Vagina (tissue), 2 donors: ENCODE measurements at places on chromosomes 6 and 20.
A peak's percentile ranks its signal among the peaks of the same experiment; 100 is the strongest.

- DNase-seq = no peak
These were observed 72.2 kb downstream of the SCAF8 start for GRCh38 chr6:154805288-154805911.

DNA sequence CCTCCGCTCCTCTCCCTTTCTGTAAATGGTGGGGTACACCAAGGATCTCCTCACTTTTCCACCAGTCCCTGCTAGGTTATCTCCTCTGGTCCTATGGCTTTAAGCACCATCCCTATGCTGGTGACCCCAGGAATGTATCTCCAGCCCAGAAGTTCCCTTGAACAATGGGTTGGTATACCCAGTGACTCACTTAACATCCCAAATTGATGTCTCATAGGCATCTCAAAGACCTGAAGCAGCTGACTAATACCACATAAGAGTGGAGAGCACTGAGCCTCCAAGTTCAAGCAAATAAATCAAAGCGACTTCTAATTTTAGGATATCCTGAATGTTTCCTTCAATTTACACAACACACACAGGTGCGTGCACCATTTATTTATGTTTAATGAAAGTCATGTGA lies 48.3 kb downstream of the ADGRF1 start:
- no peak for DNase-seq

DNA sequence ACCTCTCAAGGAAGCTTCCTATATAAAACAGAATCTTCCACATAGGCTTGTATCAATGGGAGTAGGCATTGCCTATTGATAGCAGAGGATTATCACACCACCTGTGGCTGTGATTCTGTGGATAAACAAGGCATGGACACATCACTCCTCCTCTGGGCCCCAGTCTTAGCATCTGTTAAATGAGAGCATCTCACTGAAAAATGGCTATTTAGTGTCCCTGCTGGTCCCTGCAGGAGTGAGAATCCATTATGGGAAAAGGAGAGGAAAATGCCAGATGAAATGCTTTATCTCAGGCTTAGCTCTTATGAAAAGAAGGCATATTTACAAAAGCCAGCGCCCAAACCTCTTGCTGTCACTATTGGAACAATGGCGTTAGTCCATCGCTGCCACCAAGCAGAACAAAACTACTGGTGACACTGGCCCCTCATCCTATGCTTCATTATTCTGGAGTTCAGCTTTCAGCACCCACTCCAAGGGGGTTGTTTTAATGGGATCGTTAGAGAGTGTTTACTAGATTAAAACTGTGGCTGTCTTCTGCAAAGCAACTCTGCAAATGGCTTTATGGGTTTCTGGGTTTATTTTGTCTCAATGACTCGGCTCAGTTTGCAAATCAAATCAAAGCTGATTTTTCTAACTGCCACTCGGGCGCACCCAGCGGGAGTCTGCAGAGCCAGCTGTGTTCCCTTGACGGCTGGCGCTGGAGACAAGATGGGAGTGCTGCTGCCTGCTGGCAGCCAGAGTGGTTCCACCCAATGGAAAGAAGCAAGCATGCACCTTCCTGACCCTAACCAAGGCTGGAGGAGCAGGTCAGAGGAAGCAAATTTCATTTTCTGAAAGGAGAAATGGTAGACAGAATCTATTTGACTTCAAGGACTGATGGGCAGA lies 658.8 kb upstream of the CHD6 start:
- DNase-seq = no peak

GRCh38 chr6:41636833-41637193 lies 1.5 kb upstream of the MDFI start:
- DNase-seq = no peak

DNA sequence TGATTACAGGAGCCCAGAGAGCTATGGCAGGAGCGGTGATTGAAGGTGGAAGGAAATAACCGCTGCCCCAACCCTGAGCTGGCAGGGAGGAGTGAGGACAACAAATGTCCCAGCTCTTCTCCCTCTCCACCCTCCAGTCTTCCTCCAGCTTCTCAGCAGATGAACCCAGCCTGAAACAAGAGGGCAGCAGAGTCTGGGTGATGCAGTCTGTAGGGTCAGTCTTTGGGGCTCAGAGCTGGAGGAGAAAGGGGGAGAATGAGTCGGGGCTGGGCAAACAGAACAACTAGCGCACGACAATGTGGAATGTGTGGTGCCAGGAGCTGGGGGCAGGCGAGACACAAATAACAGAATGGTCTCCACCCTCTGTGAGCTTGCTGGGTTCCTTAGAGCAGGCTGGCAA lies 4.5 kb upstream of the GUCA1A start:
- DNase-seq = peak; percentile 67

- no peak for DNase-seq
These were observed 67.7 kb upstream of the PTPN1 start for GRCh38 chr20:50442512-50442911.

DNA sequence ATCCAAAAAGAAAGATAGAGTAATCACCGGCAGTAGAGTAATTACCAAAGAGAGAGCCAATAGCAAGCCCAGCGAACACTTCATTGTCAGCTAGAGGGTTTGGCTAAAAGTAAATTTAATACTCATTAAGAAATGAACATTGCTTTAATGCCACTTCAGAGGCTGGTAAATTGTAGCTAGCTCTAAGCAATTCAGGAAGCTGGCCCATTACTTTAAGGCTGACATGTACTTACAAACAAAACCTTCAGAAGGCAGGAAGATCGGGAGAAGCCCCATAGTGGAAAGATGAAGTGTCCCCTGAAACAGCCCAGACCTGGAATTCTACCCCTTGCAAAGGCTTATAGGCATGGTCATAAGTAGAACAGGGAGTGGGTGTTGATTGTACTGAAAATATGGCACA lies 396.6 kb upstream of the ID4 start:
- no peak for DNase-seq

- no peak for DNase-seq
These were observed 72.1 kb downstream of the AFDN start for GRCh38 chr6:167898673-167899311.

DNA sequence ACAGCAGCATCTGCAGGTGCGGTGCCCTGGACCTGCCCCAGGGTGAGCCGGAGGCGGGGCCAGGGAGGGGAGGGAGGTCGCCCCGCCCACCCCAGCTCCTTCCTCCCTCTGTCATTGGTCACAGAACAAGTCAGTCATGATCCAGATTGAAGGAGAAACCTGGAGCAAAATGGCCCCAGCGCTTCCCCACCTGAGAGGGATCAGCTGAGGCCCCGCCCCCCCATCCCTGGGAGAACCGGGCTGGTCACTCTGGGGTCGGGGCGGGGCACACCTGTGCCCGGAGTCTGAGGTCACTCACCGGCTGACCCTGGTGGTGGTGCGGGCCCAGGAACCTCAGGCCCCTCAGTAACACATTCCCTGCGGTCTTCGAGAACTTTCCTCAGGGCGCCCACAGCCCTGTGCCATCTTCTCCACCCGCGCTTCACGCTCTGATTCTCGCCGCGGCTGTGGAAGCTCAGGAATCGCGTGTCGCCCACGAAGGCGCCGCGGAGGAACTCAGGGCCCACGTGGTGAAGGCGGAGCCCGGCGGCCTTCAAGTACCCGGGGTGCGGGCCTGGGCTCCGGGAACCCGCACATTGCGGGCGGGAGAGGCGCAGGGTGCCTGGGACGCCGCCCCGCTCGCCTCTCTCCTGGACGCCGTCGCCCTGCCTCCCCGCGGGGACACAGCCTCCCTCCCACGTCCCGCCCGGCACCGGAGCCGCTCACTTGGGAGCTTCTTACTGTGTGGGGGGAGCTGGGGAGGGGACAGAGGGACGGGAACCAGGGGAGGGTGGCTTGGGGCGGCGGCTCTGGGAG lies 36.4 kb upstream of the HLA-C start:
- DNase-seq = no peak

- DNase-seq = no peak
These were observed 1.8 kb upstream of the ABT1 start for GRCh38 chr6:26594730-26595632.

DNA sequence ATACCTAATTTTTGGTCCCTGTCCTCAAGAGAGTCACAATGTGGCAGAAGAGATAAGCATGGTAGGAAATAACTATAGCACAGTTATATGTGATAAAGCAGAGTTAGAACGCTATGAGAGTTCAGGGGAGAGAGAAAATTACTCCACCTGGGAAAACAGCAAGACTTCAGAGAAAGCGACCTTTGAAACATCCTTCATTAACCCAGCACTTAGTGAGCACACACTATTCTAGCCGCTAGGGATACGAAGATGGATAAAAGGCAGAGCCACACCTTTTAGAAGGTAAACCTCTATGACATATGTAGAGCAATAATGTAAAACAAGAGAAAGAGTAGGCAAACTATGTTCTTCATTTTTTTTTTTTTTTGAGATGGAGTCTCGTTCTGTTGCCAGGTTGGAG lies 264.3 kb downstream of the PTPRK start:
- DNase-seq = no peak

GRCh38 chr6:126145351-126145750 lies 159.0 kb downstream of the TRMT11 start:
- DNase-seq = no peak

- DNase-seq = peak; percentile 54
These were observed 37.1 kb downstream of the GINS1 start for GRCh38 chr20:25444556-25444955.

- DNase-seq = no peak
These were observed 996.5 kb downstream of the GRIK2 start for GRCh38 chr6:102389994-102390393.

DNA sequence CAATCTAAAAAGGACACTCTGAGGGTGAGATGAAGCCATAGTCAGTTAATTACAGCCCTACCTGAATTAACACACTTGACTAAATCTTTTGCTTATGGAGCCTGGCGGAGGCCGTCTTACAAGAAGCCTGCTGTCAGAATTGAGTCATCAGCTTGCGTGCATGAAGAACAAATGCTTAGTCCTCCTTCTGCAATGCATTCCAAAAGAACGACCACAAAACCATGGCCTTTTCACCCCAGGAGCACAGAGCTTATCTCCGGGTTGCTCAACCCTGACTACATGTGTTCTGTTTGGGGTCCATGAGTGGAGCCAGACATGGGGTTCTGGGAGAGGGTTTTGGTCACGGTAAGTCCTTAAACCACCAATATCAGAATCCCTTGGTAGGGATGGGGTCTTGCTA lies 318.1 kb downstream of the CLIC5 start:
- no peak for DNase-seq

- DNase-seq = no peak
These were observed 63.4 kb downstream of the SERAC1 start for GRCh38 chr6:158104696-158105095.

DNA sequence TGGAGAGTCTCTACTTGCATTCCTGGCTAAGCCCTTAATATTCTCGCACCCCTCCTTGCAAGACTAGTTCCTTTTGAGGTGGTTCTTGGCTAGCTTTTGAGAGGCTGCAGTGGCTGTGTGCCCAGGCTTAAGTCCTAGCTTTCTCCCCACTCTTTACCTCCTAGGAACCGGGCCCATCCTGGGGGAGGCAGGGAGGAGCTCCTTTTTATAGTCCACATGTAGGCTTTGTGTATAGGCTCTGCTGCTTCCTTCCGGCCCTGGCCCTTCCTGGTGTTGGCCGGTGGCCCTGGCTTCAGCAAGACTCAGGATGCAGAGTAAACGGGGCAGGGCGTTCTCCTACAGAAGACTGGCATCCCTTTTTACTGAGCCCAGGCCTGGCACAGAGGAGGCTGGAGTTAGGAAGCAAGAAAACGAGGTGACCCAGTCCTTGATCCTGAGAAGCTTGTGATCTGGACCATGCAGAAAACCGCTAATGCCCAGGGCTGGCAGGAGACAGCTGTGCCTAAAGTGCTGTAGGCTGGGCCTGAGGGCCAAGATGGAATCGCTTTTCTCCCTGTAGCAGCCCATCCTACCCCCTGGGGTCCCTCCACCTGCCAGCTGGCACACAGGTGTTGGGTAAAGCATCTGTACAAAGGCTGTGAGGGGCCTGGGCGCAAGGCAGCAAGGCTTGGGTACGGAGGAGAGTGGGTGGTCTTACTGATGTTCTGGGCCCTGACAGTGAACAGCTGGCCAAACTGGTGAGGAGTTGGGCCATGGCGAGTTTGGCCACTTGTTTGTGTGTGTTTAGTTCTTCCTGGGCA lies 8.7 kb downstream of the PLCG1 start:
- DNase-seq = no peak

GRCh38 chr6:20658053-20658452 lies 123.8 kb downstream of the CDKAL1 start:
- no peak for DNase-seq

- no peak for DNase-seq
These were observed 98.9 kb downstream of the FYN start for GRCh38 chr6:111774346-111774703.

DNA sequence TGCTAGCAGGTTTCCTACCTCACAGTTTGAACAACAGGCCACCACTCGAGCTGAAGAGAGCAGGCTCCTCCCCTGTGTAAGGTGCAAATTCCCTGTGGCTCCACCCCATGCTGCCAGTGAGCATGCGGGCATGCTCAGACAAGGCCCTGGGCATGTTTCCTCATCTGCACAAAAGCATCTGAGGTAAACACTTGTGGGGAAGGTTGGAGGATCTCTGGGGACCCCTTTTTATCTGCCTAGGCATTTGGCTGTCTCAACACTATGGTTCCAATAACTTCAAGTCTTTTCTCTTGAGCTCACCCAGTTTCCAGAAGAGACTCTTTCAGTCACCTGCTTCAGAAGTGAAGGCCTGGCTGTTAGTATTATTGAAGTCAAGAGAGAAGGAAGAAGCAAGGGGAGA lies 9.4 kb downstream of the C6orf58 start:
- no peak for DNase-seq

DNA sequence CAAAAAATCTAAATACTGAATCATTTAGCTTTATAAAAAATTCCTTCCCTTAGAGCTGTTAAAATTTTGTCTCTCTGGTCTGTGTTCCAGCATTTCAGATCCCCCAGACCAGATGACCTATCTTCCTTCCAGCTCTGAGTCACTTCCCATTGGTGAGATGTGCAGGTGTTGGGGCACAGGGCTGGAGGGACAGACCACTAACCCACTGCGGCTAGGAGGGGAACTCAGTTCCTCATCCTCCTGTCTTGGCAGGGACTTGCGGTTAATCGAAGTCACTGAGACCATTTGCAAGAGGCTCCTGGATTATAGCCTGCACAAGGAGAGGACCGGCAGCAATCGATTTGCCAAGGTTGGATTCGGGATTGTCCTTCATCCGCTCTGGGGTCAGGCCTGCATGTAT lies 6.0 kb downstream of the CNPY3 start:
- no peak for DNase-seq

DNA sequence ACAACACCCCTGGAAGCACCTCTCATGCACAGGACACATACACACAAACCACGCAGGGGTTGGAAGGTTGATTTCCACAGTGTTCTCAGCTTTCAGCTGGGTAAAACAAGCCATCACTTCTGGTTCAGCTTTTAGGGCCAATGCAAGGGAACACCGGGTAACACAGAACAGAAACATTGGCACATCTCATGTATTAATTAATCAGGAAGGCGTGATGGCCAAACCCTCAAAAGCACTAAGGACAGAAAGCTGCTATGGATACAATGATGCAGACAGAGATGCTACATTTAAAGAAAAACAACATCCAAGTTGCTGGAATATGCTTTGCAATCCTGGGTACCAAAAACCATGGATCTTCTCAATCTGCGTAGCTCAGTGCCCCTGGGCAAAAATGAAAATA lies 104.3 kb upstream of the BEND6 start:
- no peak for DNase-seq

DNA sequence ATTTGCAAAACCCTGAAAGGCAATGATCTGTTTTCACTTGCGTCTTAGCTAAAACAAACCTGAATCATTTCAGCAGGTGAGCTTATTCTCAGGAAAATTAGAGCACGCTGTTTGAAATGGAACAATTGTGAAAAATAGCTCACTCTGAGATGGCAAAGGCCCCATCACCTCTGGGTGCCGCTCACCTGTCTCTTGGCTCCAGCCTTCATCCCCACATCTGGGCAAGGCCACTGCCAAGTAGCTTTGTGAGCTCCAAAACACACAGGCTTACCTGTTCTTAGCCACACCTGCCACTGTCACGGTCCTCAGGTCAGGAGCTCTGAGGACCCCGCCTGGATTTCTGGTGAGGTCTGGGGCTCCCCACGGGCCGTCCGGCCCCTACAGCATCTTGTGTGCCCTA lies 66.7 kb downstream of the SMOC2 start:
- no peak for DNase-seq
